HFF-Myc (cell line): ENCODE measurements at places on chromosomes 4 and X.

- no peak for DNase-seq
Observed at GRCh38 chr4:6955261-6955911, 45.8 kb downstream of the TBC1D14 start.

GRCh38 chrX:19955306-19955705 is 35.6 kb downstream of the BCLAF3 start:
- DNase-seq, result no peak

GRCh38 chrX:1274786-1275185 is 6.2 kb downstream of the CSF2RA start:
- DNase-seq, result no peak

GRCh38 chrX:98357146-98357545 is 1473.4 kb downstream of the RPA4 start:
- no peak for DNase-seq

- no peak for DNase-seq
Observed at GRCh38 chr4:1695913-1696312, 11.8 kb upstream of the FAM53A start.

GRCh38 chr4:2246384-2247127 is 4.6 kb upstream of the HAUS3 start:
- DNase-seq, result no peak

DNA sequence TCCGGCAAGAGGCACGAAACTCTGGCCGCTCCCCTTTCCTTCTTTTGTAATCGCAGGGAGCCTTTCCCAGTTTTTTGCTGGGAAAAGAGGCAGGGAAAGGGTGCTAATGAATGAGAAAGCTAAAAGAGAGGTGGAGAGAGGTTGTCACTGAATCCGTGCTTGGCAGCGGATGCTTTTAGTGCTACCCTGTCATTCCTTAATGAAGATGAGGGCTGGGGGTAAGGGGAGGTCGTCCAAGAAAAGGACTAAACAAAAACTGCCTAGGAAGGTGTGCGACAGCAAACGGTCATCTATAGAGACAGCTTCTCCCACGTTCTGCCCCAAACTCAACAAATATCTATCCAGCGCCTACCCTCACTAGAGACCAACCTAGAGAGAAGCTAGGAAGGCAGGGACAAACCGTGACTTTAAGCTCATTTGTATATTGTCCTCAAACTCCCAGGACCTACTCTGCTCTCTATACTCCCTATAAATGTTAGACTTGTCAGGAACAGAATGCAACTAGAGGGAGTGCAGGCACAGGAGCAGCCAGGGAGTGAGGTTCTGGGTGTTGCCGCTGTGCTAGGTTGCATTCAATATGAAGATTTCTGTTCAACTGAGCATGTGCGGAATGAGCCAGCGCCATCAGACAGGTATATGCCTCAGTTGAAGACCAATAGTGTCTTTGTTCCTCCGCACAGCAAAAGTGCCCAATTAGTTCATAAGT is 777 bp upstream of the CASK start:
- no peak for DNase-seq

DNA sequence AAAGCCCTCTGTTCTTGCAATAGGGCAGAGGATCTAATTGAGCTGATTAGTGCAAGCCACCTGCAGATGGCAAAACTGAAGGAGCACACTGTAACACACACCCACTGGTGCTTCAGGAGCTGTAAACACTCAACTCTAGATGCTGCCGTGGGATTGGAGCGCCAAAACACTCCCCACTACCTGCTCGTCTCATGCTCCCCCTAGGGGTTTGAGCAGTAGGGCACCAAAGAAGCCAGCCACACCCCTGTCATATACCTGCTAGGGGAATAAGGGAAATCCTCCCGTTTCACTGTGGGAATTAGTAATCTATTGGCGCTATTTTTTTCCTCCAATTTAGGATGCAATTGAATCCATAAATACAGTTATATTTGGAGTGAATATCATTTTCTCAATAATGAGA is 360.2 kb downstream of the GLUD2 start:
- no peak for DNase-seq

- DNase-seq, result no peak
Observed at GRCh38 chrX:105754286-105754964, 67.9 kb upstream of the NRK start.

GRCh38 chrX:38661561-38661960 is 100.2 kb downstream of the TSPAN7 start:
- no peak for DNase-seq

GRCh38 chrX:102515975-102516941 is at the start of gene TMSB15A:
Gene TMSB15A, minus strand, starts transcription at chrX:102516739.
- DNase-seq, result no peak

GRCh38 chrX:71547339-71547738 is 14.4 kb downstream of the OGT start:
- DNase-seq, result no peak

DNA sequence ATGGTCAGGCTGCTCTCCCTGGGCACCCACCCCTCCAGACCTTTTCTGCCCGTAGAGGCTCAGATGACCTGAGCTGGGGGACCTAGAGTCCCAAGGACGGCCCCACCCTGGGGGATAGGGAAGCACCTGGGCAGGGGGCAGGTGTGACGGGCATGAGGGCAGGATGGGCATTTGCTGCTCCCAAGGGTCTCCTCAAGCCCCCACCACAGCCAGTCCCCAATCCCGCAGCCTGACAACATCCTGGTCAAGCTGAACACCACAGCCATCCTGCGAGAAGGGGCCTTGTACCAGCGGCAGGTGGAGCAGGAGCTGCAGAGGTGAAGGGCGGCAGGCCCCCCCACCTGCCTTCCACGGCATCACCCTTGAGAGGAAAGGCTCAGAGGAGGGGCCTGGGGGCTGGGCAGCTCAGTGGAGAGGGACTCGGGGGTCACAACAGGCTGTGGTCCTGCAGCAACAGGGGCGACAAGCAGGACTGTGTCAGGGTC is 17.8 kb upstream of the RNF4 start:
- DNase-seq, result no peak

- no peak for DNase-seq
Observed at GRCh38 chrX:13721819-13722519, 12.5 kb downstream of the TRAPPC2 start.
